ENCODE measurements at places on chromosomes 6 and 20.

- DNase-seq, result no peak
These were observed 197.4 kb upstream of the PRSS16 start for GRCh38 chr6:27049863-27050781.

DNA sequence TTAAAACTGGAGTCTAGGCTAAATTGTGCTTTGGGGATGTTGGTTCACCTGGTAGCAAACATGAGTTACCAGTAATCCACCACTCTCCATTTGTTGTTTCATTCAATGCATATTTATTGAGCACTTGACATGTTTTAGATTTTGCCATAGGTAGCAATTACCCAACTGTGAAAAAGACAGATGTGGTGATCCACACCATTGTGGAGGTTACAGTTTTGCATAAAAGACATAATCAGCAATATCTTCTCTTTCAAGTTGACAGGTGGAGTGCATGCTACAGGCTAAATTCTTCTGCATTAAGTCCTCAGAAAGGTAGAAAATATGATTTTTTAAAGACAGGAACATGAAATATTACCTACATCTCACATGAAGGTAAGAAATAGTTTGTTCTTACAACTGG, 143.0 kb upstream of the TSHZ2 start:
- DNase-seq, result no peak

GRCh38 chr20:10329387-10330005, 104.5 kb downstream of the MKKS start:
- DNase-seq, result no peak

GRCh38 chr20:18712131-18712530, 101.5 kb upstream of the SCP2D1 start:
- no peak for DNase-seq

DNA sequence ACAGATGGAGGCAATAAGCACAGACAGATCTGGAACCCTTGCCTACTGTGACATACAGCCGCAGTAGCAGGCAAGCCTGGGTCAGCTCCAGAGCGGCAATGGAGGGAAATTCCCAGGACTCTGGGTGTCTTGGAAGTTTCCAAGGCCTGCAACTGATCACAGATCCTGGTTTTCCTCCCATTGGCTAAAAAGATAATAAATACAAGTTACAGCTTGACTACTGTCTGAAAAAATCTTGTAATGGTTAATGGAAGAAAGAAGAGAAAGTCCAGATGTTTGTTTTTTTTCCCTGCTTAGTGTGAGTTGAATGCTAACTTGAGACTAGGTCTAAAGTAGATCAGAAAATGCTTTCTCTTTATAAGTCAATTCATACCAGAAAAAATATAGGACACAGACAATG, 307.6 kb downstream of the ALDH8A1 start:
- no peak for DNase-seq

DNA sequence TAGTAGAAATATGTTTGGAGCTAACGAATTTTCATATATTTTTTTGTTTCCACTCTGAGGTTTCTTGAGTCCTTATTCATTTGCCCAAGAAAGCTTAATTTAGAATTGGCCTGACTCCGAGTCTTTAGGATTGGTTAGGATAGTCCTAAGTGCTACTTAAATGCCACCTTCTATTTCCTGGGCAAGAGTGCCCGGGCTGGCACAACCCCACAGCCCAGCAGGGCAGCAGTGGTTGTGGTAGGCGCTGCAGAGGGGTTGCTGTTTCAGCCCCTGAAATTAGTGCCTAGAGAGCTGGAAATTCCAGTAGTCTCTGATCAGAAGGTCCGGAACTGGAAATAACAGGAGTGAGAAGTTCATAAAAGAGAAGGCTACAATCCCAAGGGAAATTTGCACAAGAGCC, 139.4 kb upstream of the TENT5A start:
- DNase-seq, result no peak

- DNase-seq, result no peak
These were observed 1.7 kb upstream of the PIM1 start for GRCh38 chr6:37168163-37168758.

DNA sequence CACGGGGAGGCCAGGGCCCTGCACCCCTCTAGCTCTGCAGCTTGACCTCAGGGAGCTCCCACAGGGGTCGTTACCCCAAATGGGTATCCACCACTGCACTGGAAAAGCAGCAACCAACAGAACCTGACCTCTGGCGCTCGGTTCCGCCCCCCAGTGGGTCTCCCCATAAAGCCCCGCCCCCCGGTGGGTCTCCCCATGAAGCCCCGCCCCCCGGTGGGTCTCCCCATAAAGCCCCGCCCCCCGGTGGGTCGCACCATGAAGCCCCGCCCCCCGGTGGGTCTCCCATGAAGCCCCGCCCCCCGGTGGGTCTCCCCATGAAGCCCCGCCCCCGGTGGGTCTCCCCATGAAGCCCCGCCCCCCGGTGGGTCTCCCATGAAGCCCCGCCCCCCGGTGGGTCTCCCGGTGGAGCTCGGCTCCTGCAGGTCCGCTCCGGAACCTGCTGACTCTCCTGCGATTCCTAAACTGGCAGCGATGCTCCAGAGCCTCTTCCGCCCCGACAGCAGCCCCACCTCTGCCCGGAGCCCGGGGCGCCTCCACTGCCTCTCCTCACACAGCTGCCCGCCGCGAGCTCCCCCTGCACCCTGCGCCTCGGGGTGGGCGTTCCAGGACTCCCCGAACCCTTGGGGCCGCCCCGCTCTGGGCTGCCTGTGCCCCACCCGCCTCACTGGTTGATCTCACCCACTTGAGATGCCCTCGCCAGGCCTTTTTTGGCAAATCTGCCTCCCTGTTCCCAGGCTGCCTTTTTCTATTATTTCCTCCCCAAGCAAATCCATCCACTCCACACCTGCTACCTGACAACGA, 12.1 kb downstream of the SLC2A4RG start:
- no peak for DNase-seq

- no peak for DNase-seq
These were observed 28.4 kb downstream of the TBC1D7 start for GRCh38 chr6:13299918-13300317.

- no peak for DNase-seq
These were observed 13.9 kb downstream of the HLA-DOA start for GRCh38 chr6:32995448-32995847.

GRCh38 chr20:58054780-58055373, 173.6 kb downstream of the ANKRD60 start:
- peak; percentile 14 for DNase-seq

DNA sequence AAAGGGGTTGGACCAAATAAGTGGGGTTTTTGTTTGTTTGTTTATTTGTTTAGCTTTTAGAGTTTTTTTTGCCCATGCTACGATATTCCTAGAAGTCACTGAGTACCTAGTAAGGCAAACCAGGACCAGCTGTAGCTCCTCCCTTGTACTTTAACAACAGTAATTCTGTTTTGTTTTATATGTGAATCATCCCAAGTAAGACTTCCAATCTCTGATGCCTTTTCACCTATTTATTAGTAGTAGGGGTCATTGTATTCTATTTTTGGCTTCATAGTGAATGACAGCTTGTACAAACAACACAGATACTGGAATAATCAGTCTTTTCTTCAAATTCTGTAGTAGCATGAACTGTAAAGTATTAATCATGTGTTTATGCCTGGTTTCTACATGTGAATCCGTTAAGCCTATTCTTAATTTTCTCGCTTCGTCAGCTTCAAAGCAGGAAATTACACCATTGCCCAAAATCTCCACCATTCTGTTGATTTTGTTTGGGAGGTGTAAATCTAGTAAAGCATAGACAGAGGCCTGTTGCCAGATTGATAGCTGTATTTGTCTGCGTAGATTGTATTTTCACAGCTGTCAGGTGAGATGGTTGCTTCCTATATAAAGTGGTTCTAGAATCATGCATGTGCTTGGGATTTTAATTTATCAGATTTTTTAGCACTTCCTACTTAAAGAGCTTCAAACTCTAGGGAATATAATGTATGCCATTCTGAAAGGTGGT, 151.5 kb upstream of the FLRT3 start:
- DNase-seq, result no peak

GRCh38 chr6:150201285-150201684, 58.4 kb downstream of the PPP1R14C start:
- DNase-seq, result peak; percentile 35

- no peak for DNase-seq
These were observed 8.5 kb downstream of the CD164 start for GRCh38 chr6:109373762-109374161.

DNA sequence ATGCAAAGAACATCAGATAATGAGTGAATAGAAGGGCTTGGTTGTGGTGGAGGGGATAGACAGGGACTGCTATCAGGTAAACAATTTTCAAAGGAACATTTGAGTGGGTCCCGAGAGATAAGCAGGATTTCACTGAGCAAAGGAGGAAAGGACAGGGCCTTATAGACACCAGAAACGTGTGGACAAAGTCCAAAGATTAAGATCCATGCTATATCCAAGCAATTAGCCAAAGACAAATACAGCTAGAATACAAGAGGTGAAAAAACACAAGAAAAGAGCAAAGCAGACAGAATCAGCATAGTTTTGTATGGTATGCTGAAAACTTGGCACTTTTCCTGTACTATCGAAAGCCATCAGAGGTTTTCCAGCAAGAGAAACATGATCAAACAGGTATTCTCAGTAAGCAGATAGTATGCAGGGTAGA, 59.8 kb downstream of the CDK19 start:
- DNase-seq, result no peak

All from transverse colon (tissue), 4 donors.